ENCODE measurements at places on chromosomes 1 and 21.
A peak's percentile ranks its signal among the peaks of the same experiment; 100 is the strongest.

- DNase-seq, result no peak
Observed at GRCh38 chr1:170682169-170682568, 18.2 kb downstream of the PRRX1 start.

DNA sequence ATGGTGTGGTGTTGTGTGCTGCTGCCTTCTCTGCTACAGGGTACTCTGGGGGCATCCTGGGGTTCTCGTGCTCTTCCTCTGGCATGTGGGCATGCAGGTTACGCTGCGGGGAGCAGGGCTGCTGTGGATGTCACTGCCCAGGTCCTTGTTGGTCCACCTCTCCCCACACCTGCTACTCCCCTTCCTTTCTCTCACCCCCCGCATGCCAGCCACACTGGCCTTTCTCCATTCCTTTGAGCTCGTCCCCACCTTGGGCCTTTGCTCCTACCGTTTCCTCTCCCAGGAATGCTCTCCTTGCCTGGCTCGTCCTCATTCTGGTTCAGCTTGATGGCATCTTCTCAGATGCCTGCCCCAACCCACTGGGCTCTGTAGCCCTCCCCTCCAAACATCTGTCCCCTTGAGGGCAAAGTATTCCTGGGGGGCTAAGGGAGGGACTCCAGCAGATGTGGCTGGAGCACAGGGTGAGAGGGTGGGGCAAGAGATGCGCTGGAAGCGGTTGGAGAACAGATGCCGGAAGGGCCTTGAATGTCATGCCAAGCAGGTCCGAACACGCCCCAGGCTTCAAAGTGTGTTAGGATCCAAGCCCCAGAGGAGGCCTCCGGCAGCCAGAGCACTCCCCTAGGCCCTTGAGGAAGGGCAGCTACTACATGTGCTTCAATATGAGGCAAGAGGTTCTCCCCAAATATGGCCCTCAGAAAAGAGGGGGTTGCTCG, 23.4 kb downstream of the DMRTB1 start:
- no peak for DNase-seq

- no peak for DNase-seq
Observed at GRCh38 chr1:25744636-25745425, 55.2 kb upstream of the SELENON start.

GRCh38 chr1:15176898-15177665, 23.5 kb downstream of the TMEM51 start:
- DNase-seq, result no peak

GRCh38 chr1:108671143-108671542, 10.2 kb upstream of the HENMT1 start:
- no peak for DNase-seq

- no peak for DNase-seq
Observed at GRCh38 chr1:42179900-42180329, 15.4 kb upstream of the GUCA2A start.

DNA sequence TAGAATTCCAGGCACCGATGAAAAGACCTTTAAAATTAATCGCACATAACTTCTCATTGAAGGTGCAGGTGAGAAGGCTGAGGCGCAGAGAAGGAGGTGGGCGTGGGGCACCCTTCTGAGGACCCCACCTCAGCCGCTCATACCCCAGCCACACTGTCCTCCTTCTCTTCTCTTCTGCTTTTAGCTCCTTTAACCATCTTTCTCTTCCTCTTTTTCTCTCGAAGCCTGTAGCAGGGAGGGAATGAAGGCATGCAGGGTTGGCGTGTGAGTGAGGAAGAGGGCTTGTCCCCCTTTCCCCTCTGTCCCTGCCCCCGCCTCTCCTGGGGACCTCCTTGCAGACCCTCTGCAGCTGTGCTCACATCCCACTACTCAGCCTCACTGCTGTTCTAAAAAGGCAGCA, 57.8 kb upstream of the CACNA1E start:
- DNase-seq, result no peak

DNA sequence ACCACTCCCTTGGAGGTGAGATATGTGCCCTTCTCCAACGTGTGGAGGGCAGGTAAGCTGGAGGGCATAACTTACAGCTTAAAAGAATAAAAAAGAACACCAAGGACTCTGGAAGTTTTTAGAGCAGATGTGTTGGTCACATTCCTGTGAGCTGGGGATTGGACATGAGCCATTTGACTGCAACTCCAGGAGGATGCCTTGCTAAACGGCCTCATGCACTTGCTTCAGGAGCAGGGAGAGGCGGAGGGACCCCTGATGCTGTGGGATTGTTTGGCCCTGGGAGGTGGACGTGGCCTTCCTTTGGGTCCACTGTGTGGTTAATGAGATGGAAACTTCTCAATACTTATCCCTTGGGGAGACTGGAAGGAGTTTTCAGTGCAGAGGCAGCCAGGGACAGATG, 185.6 kb downstream of the RHOU start:
- DNase-seq, result no peak

- DNase-seq, result no peak
Observed at GRCh38 chr1:25023826-25024225, 93.8 kb upstream of the RUNX3 start.

DNA sequence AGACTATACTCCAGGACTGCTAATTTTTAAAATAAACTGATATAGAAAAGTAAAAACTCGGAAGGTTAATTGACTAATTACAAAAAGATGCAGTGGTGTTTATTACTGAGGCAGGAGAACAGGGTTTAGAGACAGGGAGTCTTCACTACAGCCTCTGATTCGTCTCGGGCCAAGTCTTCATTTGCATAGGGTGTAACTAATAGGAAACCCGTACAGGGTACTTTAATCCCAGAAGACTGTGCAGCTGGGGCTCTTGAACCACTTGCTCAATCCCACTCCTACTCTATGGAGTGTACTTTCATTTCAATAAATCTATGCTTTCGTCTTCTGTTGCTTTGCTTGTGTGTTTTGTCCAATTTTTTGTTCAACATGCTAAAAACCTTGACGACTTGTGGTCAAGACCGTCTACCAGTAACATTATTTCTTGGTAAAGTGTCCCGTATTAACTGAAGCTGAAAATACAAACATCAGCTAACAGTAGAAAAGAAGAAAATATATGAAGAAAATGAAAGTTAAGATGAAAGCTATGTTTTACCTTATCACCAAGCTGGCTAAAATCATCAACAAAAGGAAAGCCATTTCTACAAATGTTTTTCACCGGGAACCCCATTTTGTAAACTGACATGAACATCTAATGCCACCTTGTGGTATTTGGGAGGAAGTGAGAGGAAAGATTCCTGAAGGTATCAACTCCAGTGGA, 8.0 kb downstream of the SDHB start:
- peak; percentile 64 for DNase-seq
